WTC11 (cell line): ENCODE measurements at places on chromosomes 12 and 14.

- peak; percentile 72 for DNase-seq
These were observed 35.1 kb downstream of the TMBIM6 start for GRCh38 chr12:49776413-49776812.

DNA sequence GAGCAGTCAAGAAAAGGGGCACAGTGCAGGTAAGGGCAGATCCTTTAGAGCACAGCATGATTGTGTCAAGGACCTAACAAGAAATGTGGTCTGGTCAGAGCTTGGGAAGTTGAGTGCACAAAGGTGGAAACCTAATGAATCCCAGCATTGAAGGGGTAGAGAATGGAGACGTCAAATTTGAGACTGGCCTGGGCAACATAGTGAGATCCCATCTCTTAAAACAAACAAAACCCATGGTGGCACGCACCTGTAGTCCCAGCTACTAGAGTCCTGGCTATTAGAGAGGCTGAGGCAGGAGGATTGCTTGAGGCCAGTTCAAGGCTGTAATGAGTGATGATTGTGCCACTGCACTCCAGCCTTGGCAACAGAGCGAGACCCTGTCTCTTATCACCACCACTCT lies 37.0 kb upstream of the CCDC88C start:
- no peak for DNase-seq

- no peak for DNase-seq
These were observed 175.2 kb upstream of the BCL2L14 start for GRCh38 chr12:11895421-11896078.

GRCh38 chr12:27859648-27860047 lies 79.6 kb upstream of the MANSC4 start:
- no peak for DNase-seq

- no peak for DNase-seq
These were observed 201.2 kb downstream of the SYNE2 start for GRCh38 chr14:64053694-64054669.
